ENCODE measurements at places on chromosomes 4 and X.
A peak's percentile ranks its signal among the peaks of the same experiment; 100 is the strongest.

DNA sequence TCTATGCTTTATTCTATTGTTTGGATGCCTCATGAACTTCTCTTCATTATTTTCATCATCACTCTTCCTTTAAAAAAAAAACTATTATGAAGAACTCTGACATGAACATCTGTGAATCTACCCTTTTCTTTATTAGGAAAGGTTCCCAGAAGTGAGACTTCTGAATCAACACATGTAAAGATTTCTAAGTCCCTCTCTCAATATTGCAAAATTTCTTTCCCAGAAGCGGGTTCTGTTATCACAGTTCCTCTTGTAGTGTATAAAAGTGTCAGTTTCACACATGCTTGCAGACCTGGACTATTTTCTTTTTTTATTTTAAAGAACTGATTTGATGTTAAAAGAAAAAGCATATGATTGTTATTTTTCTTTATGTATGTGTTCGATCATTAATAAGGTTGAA lies 330.8 kb upstream of the KLF3 start:
- no peak for DNase-seq

- DNase-seq = no peak
Observed at GRCh38 chr4:19562456-19562855, 689.2 kb upstream of the SLIT2 start.

DNA sequence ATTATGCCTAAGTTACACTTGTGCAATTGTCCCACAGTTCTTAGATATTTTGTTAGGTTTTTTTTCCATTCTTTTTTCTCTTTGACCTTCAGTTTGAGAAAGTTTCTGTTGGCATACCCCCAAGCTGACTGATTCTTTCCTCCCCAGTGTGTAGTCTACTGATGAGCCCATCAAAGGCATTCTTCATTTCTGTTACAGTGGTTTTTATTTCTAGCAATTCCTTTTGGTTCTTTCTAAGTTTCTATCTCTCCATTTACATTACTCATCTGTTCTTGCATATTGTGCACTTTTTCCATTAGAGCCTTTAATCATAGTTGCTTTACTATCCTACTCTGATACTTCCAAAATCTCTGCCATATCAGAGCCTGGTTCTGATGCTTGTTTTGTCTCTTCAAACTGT lies 31.9 kb downstream of the CASP6 start:
- DNase-seq = peak; percentile 6

DNA sequence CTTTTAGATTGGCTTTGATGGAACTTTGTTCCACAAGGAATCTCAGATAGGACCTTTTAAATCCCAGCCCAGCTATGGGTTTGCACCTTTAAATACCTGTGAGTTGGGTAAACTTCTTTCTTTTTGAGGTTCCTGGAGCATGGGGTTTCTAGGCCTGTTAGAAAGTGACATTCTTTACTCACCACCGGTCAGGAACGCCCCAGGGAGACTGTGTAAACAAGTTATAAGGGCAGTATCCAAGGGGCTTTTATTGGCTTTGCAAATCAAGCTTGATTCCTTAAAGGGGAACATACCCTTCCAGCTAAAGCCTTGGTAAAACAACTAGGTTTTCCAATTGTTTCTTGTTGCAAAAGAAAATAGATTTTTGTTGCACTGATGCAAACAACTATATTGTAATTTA lies 93.4 kb downstream of the TENT5D start:
- no peak for DNase-seq

GRCh38 chrX:334971-335757 lies 16.6 kb upstream of the GTPBP6 start:
- no peak for DNase-seq

GRCh38 chrX:133482056-133482952 lies 67.0 kb upstream of the GPC4 start:
- DNase-seq = peak; percentile 31

DNA sequence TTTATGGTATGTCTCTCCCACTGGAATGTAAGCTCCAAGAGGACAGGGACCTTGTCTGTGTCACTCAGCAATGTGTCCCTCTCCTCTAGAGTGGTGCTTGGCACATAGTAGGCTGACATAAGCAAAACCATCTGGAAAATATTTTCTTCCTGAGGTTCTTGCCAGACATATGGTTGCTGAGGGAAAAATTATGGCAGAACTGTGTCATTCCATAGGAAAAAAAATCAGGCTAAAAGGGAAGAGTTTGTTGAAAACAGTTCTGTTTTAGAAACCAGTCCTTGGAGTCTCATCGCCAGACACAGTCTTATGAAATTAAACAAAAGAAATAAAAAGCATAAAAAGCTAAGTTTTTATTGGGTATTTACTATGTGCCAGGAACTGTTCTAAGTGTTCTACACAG lies 60.9 kb downstream of the RTL9 start:
- no peak for DNase-seq

DNA sequence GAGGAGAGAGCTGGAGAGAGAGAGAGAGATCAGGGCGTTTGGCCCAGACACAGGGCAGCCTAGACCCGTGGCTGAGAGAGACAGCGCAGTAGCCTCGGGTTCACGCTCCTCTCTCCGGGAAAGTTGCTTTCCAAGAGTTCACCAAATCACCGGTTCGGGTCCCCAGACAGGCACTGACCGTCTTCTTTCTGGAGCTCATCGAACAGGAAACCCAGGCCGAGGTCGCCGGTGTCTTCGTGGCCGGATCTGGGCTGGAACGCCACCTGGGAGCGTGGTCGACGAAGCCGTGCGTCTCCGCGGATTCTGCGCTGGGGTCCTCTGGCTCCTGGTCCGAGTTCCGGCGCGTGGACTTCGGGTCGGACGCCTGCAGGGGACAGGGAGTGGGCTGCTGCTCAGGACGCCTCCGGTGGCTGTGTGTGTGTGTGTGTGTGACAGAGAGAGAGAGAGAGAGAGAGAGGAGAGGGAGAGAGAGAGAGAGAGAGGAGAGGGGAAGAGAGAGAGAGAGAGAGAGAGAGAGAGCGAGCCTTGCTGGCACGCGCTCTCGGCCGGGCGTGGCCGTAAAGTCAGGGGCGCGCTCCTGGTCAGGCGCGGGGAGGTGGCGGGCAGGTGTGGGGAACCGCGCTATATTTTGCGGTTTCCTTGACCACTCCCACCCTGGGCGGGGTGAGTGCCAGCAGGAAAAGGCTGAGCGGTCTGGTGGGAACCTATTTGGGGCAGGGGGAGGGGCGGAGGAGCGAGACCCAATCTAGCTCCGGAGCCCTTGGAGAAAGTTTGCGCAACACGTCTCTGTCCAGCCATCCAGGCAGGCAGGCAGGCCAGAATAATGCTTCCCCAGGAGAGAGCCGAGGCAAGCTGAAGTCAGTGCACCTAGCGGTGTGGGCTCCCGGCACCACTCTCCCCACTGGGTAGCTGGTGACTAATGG lies 62.1 kb downstream of the RHOXF2B start:
- DNase-seq = no peak

DNA sequence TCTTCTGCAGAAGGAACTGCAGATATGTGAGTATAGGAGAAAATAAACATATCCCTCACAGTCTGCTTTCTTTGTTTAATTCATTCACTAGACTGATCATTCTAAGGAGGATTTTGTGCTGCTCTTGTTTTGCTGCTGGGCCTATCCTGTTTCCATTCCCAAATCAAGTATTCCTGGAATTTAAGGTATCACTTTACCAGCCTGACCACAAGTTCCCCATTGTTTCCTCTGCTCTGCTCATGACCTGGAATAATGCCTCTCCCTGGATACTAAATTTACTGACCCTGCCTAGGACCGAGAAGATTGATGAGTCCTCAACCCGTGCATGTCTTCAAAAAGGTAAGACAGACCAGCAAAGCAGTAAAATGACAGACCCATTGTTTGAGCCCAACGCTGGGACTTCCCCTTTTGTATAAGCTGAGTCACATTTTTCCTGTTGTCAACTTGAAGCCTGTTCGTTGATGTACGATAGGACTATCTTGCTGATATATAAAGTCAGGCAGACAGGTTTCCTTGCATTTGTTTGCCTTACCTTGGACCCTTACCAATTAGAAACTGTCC lies 85.5 kb upstream of the TET2 start:
- DNase-seq = peak; percentile 2

- no peak for DNase-seq
Observed at GRCh38 chr4:36445480-36445879, 164.1 kb downstream of the DTHD1 start.

DNA sequence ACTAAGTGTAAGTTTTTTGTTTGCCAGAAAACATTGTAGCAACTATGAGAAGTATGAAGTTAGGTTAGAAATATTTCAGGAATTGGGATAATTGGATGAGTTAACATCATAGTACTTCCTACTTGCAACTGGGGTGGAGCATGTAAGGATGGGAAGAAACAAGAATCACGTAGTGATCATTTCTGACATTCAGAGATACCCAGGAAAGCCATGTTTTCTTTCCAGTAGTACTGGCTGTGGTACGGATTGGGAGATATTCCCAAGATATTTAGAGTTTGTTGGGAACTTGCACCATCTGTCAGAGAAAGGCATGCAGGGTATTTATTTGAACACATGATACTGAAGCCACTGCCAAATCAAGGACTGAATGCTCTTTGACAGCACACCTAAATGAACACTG lies 87.6 kb upstream of the SLC4A4 start:
- DNase-seq = no peak

DNA sequence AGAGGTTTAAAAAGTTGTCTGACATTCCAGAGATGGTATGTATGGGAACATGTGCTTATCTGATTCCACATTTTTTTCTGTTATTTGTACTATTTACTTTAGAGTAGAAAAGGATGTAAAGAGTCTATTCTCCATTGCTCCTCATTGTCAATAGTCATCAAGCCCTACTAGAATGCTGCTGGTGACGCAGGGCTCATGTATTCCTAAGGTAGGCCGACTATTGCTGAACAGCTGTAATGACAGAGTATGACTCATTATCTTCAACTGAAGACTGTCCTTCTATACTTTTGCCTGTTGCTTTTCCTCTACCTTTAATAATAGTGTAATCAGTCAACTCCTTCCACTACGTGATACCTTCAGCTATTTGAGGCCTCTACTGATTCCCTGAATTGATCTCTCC lies 509.1 kb upstream of the NR3C2 start:
- DNase-seq = no peak

- DNase-seq = no peak
Observed at GRCh38 chrX:69815063-69815462, 199.2 kb downstream of the EDA start.
